KBM-7 (cell line): ENCODE measurements at places on chromosomes 12 and 14.

- DNase-seq = no peak
Measured at GRCh38 chr14:51445001-51445390, 204.9 kb downstream of the TMX1 start.

- DNase-seq = no peak
Measured at GRCh38 chr12:47776471-47777143, 3.6 kb downstream of the SLC48A1 start.

DNA sequence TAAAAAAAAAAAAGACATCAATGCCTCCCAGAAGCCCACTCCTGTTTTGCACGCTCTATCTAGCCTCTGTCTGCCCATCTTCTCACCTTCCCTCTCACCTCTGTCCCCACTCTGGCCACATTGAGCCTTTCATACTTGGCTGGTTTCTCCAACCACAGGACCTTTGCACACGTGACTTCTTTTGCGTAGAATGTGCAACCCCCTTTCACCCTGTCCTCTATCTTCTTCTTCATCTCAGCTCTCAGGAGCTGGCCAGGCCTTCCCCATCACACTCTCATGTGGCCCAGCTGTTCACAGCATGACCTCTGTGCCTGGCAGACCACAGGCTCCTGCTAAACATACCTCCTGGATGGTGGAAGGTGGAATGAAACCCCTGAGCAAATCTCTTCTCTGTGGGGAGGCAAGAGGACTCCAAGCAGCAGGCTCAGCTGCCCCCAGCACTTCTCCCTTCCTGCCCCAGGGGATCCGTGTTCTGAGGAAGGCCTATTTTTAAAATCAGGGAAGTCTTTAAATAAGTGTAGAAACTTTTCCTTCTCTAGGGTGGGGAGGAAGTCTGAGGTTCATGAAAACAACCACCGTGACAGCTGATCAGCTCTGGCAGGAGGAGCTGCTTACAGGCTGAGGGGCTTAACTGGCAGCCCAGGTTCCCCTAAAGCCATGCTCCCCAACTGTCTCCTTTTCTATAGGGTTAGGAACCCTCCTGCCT is 11.6 kb downstream of the HVCN1 start:
- peak; percentile 86 for DNase-seq

DNA sequence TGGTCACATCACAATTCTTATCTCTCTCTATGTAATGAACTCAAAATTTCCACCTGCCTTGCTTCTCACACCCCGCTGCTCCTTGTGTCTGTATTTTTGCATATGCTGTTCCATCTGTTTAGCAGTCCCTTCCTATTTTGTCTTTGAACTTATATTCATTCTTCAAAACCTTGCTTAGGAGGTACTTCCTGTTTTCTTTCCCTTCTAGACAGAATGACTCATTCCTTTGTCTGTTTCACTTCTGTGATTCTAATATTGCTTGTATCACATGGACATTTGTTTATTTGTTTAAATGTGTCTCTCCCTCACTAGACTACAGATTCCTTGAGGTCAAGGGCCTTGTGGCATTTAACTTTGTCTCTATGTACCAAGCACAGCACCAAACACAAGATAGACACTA is 424.2 kb downstream of the ETNK1 start:
- peak; percentile 17 for DNase-seq

- DNase-seq = no peak
Measured at GRCh38 chr14:51260225-51260624, 20.2 kb downstream of the TMX1 start.

GRCh38 chr14:53538316-53538881 is 385.3 kb upstream of the DDHD1 start:
- no peak for DNase-seq

- DNase-seq = no peak
Measured at GRCh38 chr12:121708313-121709063, 4.1 kb upstream of the TMEM120B start.

DNA sequence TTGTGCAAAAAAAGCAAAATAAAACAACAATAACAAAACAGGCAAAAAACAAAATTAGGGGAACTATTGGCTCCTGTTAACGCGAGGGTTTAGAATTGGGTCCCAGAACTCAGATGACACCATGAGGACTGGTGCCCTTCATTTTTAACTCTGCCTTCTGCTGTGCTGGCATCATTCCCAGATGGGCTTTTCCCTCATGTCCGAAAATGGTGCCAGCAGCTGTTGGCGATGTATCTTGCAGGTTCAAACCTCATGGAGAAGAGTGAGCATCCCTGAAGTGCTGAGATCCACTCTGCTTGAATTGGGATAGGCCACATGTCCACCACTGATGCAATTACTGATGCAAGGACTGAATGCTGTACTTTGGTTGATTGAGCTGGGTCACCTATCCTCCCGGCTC is 61.1 kb downstream of the MYRFL start:
- no peak for DNase-seq

GRCh38 chr12:52243856-52244614 is 11.0 kb downstream of the KRT7 start:
- peak; percentile 81 for DNase-seq

GRCh38 chr12:58601529-58601928 is 318.8 kb downstream of the LRIG3 start:
- no peak for DNase-seq

- DNase-seq = no peak
Measured at GRCh38 chr14:93951635-93952540, 24.5 kb downstream of the ASB2 start.

- DNase-seq = no peak
Measured at GRCh38 chr12:75978677-75979076, 52.9 kb downstream of the PHLDA1 start.

DNA sequence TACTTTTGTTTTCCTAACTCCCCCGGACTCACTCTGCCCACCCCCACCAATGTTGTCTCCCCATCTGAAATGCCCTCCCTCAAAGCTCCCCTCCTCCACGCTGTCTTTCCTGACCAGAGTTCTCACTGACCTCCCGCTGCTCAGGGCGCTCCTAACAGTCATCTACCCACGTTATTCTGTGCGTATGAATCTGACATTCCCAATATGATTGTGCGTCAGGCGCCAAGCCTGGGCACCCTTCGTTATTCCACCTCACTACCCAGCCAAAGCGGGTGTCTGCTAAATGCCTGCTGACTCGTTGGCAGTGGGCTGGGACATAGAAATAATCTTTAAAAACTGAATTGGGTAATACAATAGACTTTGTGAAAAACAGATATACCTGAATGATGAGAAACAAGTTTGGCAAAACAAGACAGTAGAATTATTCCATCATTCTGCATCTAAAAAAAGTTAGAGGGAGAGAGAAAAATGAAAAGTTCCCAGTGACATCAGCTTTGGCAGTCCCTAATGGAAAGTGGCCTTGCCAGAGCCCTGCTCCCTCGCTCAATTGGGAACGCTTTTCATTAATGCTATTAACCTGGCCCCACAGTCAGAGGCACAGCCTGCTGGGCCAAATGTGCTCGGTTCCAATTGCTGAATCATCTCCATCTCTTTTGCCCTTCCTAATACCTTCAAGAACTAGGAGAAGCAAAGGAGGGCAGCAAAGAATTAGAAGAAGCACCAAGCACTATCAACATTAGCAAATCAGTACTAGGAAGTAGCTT is 74.0 kb upstream of the PLXNC1 start:
- DNase-seq = no peak

DNA sequence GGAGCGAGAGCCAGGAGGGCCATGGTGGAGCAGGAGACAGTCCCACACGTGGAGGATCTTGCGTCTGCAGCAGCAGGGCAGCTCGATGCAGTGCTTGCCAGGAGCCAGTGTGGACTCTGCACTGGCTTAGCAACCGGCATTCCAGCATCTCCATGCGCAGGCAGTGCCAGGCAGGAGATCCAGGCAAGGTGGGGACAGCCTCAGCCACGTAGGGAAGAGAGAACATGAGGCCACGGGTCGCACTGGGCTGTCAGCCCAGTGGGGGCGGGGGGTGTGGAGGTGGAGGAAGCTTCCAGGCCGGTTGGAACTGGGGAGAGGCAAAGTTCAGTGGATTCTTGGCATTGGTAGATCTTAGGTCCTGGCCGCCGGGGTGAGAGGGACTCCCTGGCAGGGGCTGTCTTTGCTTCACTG is 121.0 kb upstream of the EVL start:
- no peak for DNase-seq

DNA sequence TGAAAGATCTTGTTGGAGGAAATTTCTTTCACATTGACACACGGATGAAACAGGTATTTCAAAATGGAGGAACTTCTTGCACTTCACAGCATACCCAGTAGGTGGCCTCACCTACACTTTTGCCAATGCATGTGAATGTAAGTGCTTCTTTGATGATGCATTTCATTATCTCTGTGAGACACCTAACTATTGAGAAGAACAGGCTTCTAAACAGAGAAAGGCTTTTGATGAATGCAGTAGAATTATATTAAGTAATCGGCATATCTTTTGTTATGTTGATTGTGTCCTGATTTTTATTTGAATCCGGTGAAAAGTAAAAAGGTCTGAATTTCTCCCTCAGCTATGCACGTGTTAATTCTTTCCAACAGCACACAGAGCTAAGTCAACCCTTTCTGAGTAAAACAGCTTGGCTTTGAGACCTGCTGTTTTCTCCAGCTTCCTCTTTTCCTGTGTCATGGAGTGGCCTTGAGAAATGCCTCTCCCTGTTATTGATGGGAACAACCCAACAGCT is 399.0 kb downstream of the NAV3 start:
- peak; percentile 41 for DNase-seq

GRCh38 chr14:101464310-101464983 is 96.8 kb upstream of the DIO3 start:
- DNase-seq = no peak

- DNase-seq = no peak
Measured at GRCh38 chr12:83276904-83277303, 590.2 kb downstream of the TMTC2 start.

GRCh38 chr12:56658921-56659320 is 13.1 kb upstream of the ATP5F1B start:
- peak; percentile 62 for DNase-seq

DNA sequence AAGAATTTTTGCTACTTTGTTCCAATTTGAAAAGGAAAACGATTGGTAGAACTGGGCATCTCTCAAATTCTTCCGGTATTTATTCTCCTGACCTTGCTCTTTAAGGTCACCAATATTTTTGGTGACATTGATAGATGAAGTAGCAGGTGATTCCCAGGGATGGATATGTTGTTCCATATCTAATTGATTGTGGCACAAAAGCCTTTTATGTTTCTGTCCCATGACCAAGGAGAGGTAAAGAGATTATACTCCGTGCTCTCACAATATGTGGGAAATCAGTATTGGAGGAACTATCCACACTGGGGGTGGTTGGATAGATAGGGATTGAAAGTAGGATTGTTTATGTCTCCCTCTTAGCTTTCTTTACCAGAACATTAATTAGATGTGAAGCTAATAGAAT is 61.7 kb upstream of the LRIG3 start:
- no peak for DNase-seq

DNA sequence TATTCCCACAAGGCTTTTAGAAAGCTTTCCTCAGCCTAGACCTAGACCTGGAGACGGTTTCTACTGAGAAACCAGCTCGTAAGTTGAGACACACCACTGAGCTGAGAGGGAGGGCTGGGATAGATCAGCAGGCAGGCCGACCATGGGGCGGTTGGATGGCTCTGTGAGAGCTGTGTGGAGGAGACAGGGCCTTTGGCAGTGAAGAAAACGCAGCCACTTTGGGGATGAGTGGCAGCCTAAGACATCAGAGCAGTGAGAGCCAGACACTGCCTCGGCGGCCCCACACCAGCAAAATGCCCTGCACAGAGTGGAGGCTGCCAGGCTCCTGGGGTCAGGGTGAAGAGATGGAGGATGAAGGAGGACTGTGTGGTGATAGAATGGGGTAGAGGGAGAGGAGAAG is 46.0 kb downstream of the CACNA2D4 start:
- no peak for DNase-seq

DNA sequence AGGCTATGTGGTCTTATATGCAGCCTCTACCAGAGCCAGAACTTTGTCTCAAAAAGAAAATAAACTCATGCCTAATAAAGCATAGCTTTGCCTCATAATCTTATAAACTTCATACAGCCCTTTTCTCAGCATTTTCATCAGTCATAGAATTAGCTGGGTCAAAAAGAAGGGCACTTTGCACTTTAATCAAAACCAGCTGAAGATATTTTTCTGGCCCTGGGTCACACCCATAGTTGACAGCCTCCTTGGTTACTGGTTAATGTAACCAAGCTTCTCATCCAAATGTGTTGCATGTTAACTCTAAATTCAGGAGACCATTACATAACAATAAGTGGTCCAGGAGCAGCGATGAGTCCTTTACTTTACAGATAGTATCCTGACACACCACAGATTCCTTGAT is 558.2 kb downstream of the FLRT2 start:
- DNase-seq = no peak

- no peak for DNase-seq
Measured at GRCh38 chr14:33532553-33532952, 418.3 kb downstream of the EGLN3 start.

DNA sequence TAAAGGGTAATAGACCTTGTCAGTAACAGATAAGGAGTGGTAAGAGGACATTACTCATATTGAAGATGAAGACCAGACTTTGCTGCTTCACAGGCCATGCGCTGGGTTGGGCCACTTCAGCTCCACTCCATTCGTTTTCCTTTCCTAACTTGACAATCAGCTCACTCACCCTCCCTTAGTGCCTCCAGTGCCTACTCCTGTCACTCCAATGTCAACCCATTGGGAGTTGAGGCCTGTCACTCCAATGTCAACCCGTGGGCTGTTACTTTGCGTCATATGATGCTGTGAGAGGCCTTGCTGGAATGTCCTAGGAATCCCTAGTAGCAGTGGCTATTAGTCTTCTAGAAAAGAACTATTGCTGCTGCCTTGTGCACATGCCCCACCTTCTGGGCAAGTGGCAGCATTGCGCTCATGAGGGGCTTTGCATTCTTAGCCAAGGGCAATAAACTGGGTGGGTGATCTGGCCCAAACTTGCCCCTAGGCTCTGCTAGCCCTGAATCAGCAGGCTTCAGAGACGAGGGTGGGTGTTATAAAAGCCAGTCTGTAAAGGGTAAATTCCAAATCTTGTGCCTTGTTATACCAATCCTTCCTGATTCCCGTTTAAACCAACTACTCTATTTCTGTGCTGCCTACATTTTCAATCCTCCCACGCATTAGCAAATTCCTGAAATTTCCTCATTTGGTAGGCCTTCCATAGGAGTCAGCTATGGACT is 36.1 kb downstream of the BAZ2A start:
- peak; percentile 74 for DNase-seq

- no peak for DNase-seq
Measured at GRCh38 chr12:84924981-84925380, 12.4 kb upstream of the SLC6A15 start.

DNA sequence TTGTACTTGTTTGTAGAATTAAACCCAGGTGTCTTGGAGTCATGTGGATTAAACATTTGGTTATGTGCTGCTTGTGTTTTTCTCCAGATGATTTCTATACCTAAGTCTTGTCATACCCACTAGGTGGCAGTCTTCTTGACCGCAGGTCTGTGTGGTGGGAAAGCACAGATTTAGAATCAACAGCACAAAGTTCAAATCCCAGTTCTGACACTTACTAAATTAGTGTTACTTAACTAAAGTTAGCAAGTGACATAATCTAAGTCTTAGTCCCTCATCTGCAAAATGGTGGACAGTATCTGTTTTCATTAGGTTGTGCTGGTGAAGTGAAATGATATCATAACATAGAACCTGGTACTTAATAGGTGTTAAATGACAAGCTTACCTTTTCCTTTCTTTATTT is 151.0 kb upstream of the ARHGAP5 start:
- DNase-seq = peak; percentile 54

- no peak for DNase-seq
Measured at GRCh38 chr12:76101739-76102385, 17.4 kb upstream of the NAP1L1 start.

GRCh38 chr12:8564656-8565055 is 24.0 kb upstream of the CLEC4E start:
- DNase-seq = no peak
